GM12878 (cell line): ENCODE measurements at places on chromosomes 16 and 17. TPM values are rescaled to one million over a fixed set of nuclear protein-coding genes. Genes with fewer than 3 reads are reported as not detected.

DNA sequence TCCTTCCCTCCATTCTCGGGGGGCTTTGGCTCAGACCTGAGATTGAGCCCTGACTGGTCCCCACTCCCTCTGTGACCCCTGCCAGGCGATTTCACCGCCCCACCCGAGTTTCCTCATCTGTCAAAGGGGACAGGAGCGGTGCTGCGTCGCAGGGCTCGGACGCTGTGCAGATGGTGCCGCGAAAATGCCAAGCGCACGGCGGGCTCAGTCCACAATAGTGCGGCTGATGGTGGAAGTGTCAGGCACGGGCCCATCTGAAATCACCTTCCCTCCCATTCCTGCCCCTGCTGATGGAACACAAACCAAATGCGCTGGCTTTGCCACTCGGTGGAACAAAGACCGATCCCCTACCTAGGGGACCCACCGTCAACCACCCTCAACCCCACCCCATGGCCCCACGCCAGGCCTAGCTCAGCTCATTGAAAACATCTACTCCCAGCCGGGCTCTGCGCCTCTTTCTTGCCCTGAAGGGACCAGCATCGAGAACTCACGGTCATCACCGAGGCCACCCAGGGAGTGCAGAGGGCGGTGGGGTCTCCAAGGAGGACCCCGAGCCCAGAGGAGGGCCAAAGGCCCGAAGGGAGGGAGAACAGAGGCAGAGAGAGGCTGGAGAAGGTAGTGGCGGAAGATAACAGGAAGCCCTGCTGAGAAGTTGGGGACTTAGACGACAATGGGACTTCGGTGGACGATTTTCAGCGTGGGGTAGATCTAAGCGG lies 1.4 kb downstream of the CARHSP1 start:
- DNase-seq = no peak

- DNase-seq = no peak
These were observed 2.1 kb upstream of the IGSF6 start for GRCh38 chr16:21654466-21654865.

- no peak for DNase-seq
These were observed 35.2 kb downstream of the TNFRSF13B start for GRCh38 chr17:16936536-16937310.

DNA sequence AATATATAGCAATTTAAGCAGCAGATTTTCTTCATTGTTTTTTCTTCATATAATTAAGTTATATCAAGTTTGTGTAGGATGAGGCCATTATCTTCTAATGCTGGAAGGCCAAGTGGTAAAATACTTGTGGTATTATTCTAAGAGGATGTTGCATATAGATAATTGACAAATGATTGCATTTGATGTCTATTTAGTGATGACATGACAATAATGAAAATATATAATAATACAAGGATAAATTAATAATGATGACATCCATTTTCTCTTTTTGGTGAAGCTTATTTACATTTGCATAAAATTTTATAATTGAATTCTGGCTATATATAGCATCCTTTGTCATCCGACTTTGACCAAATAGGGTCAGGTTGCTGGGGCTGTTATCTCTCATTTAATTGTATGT lies 195.4 kb upstream of the KCNJ16 start:
- no peak for DNase-seq

DNA sequence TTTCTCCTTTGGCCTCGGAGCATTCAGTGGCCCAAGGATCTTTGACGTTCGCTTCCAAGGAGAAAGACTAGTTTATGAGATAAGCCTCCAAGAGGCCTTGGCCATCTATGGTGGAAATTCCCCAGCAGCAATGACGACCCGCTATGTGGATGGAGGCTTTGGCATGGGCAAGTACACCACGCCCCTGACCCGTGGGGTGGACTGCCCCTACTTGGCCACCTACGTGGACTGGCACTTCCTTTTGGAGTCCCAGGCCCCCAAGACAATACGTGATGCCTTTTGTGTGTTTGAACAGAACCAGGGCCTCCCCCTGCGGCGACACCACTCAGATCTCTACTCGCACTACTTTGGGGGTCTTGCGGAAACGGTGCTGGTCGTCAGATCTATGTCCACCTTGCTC lies 1.4 kb downstream of the AOC3 start:
- no peak for DNase-seq

DNA sequence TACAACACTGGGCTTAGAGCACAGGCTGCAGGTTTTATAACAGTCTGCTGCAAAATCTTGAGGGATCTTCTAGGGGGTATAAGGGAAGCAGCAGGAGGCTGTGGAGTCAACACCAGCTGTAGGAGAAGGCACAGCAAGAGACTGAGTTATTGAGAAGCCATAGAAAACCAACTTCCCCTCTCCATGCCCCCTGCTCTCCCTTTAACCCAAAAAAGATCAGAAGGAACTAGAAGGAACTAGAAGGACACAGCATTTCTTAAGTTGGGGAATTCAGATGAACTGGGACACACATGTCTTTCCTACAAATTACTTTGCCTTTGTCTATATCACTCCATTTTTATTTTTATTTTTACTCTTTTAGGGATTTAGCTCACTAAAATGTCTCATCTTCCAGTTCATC lies 6.2 kb upstream of the CCL18 start:
- DNase-seq = no peak

DNA sequence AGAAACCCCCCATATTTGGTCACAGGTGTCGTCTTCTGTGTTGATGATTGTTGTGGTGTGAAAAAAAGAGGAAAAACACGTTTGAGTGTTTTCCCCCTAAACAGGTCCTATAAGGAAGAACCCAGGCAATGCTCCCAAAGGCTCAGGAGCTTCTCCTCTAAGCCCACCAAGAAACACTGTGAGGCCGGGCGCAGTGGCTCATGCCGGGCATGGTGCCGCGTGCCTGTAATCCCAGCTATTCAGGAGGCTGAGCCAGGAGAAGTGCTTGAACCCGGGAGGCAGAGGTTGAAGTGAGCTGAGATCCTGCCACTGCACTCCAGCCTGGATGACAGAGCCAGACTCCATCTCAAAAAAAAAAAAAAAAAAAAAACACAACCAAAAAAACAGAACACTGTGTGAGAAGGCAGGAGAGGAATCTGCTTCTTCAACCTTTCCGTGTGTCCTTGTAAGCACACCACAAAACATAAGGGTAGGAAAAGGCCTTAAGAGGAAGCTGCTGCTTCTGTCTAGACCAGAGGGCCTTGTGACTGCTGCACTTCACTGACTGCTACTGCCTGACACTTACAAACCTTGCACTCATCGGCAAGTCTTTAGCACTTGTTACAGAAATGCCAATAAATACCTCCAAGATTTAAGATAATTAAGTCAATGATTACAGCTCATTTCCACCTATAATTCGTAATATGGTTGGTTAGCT lies 9.3 kb downstream of the JPT1 start:
- no peak for DNase-seq

NEK8 gene
- total RNA-seq = 10.1 and 11.0 TPM in 2 replicates

DNA sequence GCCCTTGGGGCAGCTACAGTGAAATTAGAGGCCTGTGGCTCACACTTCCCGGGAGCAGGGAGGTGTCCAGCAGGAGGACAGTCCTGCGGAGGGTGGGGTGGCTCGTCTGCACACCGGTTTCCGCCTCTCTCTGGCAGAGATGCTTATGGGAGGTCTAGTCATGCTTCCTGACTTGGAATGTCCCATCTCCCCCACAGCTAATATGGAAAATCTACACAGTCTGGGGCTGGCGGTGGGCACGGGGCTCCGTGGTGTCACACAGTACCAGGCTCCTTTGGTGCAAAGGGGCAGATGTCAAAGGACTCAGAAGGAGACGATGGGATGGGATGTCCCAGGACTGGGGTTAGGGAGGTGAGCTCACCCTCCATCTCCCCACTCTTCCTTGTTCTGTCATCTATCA lies 44.1 kb upstream of the DOC2B start:
- no peak for DNase-seq

DNA sequence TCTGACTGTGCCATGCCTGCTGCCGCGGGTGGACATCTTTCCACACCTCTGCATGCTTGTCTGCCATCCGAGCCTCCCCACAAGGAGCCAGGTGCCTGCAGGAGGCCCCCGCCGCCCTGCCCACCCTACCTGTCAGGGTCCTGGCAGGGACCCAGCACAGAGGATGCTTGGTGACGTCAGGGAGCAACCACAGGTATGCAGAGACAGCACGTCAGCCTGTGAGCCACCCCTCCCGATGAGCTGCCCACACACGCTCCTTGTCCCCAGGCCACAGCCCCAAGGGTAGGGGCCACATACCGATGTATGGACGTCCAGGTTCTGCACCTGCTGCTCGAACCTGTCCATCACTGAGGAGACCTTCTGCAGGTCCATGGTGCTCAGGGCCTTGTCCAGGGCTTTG lies 10.6 kb downstream of the CHMP1A start:
- DNase-seq = no peak

DNA sequence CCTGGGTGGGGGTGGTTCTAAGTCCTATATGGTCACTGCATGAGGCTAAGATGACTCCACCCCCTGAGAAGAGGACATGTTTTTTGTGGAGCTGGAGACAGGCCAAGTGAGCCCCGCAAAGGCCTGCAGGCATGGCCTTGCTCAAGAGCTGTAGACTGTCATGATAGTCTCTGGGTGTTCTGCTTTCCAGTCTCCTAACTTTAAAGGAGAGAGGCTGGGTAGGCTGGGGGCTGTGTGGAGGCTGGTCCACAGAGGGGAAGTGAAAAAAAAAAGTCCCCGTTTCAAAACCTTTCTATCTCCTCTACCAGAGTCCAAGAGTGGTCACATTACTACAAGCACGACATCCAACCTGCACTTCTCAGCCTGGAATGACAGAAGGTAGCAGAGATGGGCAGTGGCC lies 27.1 kb downstream of the CDRT4 start:
- no peak for DNase-seq

C16orf92 gene
- not detected in 2 replicates for total RNA-seq

DPEP2 gene
- 1.9 and 2.7 TPM in 2 replicates for total RNA-seq

GNG13 gene
- not detected in 2 replicates for total RNA-seq

DNA sequence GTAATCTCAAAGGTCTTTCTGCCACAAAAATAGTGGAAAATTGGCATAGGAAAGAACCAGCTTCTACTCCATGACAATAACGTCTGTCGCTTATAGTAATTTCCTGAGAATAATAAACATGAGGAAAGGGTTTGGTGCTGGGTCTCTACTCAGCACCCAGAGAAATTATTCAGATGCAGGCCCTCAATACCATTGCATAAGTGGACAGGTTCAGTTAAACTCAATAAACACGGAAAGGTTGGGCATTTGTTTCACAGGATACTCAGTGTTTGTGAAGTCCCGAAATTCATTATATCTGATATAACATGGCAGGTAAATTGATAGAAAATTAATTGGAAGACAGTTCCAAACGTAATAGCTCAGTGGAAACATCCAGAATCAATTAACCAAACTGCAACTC lies 254.0 kb downstream of the CNTNAP4 start:
- no peak for DNase-seq

- no peak for DNase-seq
These were observed 9.8 kb upstream of the NR1D1 start for GRCh38 chr17:40110026-40110845.

DNA sequence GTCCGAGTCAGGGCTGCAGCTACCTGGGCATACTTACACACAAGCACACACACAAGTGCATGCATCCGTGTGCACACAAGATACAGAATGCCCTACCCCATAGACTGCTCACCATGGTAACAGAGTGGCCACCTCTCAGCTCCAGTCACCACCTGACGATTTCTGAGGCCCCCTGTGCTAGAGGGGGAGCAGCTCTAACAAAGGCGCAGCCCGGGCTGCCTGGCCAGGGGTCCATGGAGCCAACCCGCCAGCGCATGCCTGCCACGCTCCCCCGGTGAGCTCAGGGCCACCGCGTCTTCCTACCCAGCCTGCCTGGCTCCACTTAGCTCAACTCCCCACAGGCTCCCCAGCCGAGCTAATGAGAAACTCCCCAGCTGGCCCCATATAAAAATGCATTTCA lies 75.5 kb downstream of the ZNF423 start:
- no peak for DNase-seq

DNA sequence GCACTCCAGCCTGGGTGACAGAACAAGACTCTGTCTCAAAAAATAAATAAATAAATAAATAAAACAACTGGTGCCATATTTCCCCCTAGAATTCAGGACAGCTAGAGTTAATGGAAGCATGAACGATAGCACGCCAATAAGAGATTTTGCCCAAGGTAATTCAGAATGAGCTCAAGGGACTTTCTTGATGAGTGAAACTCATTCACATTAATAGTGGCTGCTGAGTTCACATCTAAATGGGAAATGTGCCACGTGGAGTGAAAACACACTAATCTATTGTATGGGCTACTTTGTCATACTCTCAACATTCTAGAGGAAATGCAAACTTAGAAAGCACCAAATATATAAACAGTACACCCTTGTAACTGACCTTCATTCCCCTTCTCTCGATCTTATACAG lies 47.4 kb upstream of the PSMD7 start:
- no peak for DNase-seq

GOSR1 gene
- 36.5 and 41.9 TPM in 2 replicates for total RNA-seq

- no peak for DNase-seq
These were observed 54.8 kb downstream of the GRB2 start for GRCh38 chr17:75350706-75351105.

GRCh38 chr17:77442976-77443747 lies 302.4 kb downstream of the SEC14L1 start:
- no peak for DNase-seq

GRCh38 chr16:61460020-61460419 lies 576.2 kb downstream of the CDH8 start:
- no peak for DNase-seq

WFDC1 gene
- not detected in 2 replicates for total RNA-seq

KCNH4 gene
- 0.19 and 0.26 TPM in 2 replicates for total RNA-seq

- no peak for DNase-seq
These were observed 14.9 kb upstream of the KCNJ12 start for GRCh38 chr17:21361020-21361809.

GRCh38 chr17:17080781-17081180 lies 38.5 kb downstream of the MPRIP start:
- DNase-seq = no peak

GRCh38 chr17:66963521-66963908 lies 992 bp upstream of the CACNG4 start:
- no peak for DNase-seq

DNA sequence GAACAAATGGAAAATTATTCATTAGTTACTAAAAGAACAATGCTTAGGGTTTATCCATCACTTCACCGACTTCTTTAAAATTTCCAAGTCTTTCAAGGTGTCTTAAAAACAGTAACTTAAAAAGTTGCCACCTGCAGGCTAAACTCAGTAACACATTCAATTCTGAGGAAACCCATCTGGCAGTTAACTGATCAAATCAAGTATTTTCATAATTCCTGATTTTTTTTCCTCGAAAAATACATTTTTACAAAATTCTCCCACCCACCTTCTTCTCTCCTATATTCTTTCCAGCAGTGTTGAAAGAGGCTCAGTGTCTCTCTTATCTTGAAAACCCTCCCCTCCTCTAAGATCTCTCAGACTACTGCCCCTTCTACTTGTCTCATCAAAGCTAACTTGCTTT lies 29.9 kb downstream of the PARN start:
- no peak for DNase-seq
